ENCODE measurements at places on chromosomes 5 and 9. TPM values are rescaled to one million over a fixed set of nuclear protein-coding genes. Genes with fewer than 3 reads are reported as not detected.

The PHF24 gene
- total RNA-seq, result 0.05 TPM

The TSSK1B gene
- total RNA-seq, result not detected

The TRIM41 gene
- total RNA-seq, result 18.2 TPM

The COL15A1 gene
- total RNA-seq, result 0.09 TPM

The CLIC3 gene
- 126 TPM for total RNA-seq

The WDR31 gene
- 0.60 TPM for total RNA-seq

The RNF208 gene
- 0.17 TPM for total RNA-seq

The DPYSL3 gene
- 485 TPM for total RNA-seq

The KCTD16 gene
- total RNA-seq, result 0.89 TPM

The NKD2 gene
- total RNA-seq, result not detected

The EIF4EBP3 gene
- not detected for total RNA-seq

The RNF180 gene
- 0.48 TPM for total RNA-seq

The TAF11L14 gene
- not detected for total RNA-seq

The SPINK6 gene
- total RNA-seq, result 0.89 TPM

The SEMA6A gene
- 1.5 TPM for total RNA-seq

The PCDHA12 gene
- 3.8 TPM for total RNA-seq

The CD14 gene
- 2.3 TPM for total RNA-seq

The SLC45A2 gene
- total RNA-seq, result not detected

The CD72 gene
- 0.12 TPM for total RNA-seq

The N4BP3 gene
- total RNA-seq, result 0.33 TPM

The TRPM3 gene
- total RNA-seq, result 0.09 TPM

The HRCT1 gene
- total RNA-seq, result not detected

The SPINK7 gene
- total RNA-seq, result not detected

The CDKN2B-AS1 gene
- total RNA-seq, result not detected

The MEIKIN gene
- not detected for total RNA-seq

The INPP5E gene
- 16.6 TPM for total RNA-seq

The SLC36A2 gene
- total RNA-seq, result not detected

The RGS7BP gene
- not detected for total RNA-seq

The SPINK9 gene
- total RNA-seq, result not detected

The NIPAL4 gene
- total RNA-seq, result 1.5 TPM

The LHX6 gene
- 2.5 TPM for total RNA-seq

The IFNA2 gene
- total RNA-seq, result not detected

The CDH6 gene
- total RNA-seq, result not detected

The CFAP157 gene
- not detected for total RNA-seq

The SLCO6A1 gene
- total RNA-seq, result not detected

The CNTNAP3B gene
- total RNA-seq, result 2.3 TPM

The ZFP2 gene
- not detected for total RNA-seq

The FBN2 gene
- 11.8 TPM for total RNA-seq

The CYLC2 gene
- total RNA-seq, result not detected

The KCNIP1 gene
- total RNA-seq, result 0.36 TPM

The GHR gene
- 1.1 TPM for total RNA-seq

The THBS4 gene
- total RNA-seq, result 1.2 TPM

The TSC1 gene
- total RNA-seq, result 25.3 TPM

The SPINK4 gene
- total RNA-seq, result not detected

The TMEM174 gene
- total RNA-seq, result not detected
